Femur (tissue), 1 donor: ENCODE measurements at places on chromosomes 13 and 19.

DNA sequence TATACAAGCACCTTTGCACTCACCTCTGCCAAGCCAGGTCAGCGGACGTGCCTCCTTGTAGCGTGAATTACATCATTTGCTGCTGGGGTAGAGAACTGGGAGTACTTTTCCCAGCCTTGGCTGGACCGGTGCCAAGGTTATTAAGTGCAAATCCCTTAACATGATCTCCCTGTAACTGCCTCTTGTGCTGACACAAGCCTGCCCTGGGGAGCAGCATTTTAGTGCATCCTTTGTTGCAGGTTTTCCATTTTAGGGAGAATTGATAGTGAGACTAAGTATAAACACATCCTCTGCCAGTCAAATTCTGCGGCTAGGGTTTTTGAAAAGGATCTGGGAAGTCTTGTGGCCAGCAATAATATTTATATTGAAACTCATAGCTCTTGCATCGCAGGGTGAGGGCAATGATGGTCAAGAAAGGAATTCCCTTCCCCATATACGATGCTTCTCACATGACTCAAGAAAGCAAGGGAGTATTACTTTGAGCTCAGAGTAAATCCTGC is 32.7 kb upstream of the DCLK1 start:
- DNase-seq, result peak; percentile 62

DNA sequence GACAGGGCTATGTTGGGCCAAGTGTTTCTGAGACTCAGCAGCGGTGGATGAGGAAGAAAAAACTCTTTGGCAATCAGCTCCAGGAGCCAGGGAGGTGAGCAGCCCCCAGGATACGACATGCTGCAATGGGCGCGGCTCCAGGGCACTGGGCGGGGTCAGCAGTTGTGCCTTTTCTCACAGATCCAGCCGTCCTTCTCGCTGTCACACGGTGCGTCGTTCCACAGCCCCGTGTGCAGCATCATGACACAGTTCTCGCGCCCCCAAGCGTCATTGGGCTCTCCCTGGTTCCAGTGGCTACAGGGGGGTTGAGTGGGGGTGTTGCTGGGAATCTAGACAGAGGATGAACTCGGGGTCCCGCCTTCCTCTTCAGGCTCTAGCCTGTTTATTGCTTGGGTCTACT is 2.7 kb downstream of the CLEC4G start:
- DNase-seq, result no peak

- DNase-seq, result no peak
Observed at GRCh38 chr13:47000165-47000564, 103.3 kb upstream of the HTR2A start.

DNA sequence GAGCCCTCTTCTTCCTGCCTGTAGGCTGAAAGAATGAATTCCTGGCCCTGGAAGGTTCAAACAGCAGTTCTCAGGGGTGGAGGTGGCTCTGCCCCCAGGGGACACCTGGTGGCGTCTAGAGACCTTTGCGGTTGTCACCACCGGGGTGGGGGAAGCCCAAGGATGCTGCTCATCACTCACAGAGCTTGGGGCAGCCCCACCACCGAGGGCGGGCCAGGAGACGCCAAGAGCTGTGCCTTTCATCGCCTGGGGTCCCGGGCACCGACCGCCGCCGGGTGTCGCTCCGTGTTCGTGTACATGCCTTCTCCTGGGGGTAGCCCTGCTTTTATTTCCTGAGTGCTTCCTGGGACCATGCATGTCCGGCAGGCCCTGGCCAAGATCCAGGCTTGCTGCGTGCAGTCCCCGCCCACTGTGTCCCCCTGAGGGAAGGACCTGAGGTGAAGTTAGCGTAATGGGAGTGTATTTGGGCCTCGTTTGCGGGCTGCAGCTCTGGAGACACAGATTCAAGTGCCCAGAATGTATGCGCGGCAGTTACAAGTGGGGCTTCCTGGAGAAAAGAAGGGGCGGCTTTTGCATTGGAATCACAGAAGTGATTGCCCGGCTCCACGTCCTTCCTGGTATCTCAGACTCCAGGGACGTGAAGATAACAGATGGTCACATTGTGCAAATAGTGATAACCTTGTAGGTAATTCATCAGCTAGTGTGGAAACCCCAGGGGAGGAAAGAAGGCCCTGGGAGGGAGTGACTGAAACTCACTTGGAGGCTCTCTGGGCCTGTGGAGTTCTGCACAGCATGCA is 7.8 kb downstream of the DOT1L start:
- DNase-seq, result peak; percentile 52

DNA sequence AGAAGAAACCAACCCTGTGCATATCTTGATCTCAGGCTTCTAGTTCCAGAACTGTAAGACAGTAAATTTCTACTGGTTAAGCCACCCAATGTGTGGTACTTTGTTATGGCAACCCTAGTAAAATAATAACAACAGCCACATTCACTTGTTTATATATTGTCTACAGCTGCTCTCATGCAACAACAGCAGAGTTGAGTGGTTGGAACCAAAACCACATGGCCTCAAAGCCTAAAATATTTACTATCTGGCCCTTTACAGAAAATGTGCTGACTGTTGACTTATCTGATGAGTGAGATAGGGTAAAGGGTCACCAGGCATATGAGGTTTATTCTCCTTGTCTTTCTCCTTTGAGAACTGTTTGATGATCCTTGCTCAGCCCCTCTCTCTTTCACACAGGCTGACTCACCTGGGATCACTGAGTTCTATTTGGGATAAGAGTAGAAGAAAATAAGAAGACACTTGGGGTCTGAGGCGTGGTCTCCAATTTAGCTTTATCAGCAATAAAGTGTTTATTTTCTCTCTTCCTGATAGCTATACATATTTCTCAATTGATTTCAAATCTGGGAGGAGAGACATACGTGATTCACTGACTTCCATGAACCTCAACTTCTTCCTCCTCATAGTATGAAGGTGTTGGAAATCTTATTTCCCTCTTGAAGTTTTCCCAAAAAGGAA is 227.5 kb upstream of the STARD13 start:
- no peak for DNase-seq

DNA sequence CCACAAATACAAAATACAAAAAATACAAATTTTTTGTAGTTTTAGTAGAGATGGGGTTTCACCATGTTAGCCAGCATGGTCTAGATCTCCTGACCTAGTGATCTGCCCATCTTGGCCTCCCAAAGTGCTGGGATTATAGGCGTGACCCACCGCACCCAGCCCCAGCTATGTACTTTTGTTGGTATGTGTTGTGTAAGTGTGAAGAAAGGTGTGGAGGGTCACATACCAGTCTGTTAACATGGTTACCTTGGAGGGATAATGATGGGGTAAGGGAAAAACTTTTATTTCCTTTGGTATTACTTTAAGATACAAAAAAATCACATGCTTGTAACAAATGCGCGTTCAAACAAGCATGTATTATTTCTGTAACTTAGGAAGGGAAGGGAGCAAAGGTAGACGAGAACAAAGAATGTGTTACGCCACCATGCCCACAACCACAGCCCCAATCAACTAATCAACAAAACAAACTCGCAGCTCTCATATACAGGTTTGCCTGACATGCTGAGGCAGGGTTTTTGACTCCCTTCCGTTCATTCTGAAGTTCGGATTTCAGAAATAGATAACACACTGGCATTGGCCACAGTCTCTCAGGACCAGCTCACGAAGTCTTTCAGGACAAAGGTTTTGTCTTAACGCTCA is 13.5 kb upstream of the VWA8 start:
- no peak for DNase-seq

- DNase-seq, result no peak
Observed at GRCh38 chr19:33171916-33172359, 22.2 kb upstream of the LRP3 start.

DNA sequence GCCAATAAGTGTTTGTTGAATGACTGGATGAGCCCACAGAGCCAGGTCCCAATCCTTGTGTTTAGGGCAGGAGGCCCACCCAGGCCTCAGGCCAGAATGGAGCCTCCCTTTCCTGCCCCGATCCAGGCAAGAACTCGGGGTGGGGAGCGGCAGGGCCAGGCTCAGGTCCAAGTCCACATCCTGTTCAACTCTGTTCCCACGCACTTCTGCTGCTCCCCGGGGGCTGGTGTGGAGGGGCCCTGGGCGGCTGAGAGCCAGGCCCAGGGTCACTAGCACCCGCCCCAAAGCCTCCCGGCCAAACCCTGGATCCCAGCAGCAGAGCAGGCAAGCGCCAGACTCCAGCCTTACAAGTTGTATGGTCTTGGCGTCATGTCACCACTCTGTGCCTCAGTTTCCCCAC is 8.0 kb downstream of the ANGPTL8 start:
- DNase-seq, result peak; percentile 83

DNA sequence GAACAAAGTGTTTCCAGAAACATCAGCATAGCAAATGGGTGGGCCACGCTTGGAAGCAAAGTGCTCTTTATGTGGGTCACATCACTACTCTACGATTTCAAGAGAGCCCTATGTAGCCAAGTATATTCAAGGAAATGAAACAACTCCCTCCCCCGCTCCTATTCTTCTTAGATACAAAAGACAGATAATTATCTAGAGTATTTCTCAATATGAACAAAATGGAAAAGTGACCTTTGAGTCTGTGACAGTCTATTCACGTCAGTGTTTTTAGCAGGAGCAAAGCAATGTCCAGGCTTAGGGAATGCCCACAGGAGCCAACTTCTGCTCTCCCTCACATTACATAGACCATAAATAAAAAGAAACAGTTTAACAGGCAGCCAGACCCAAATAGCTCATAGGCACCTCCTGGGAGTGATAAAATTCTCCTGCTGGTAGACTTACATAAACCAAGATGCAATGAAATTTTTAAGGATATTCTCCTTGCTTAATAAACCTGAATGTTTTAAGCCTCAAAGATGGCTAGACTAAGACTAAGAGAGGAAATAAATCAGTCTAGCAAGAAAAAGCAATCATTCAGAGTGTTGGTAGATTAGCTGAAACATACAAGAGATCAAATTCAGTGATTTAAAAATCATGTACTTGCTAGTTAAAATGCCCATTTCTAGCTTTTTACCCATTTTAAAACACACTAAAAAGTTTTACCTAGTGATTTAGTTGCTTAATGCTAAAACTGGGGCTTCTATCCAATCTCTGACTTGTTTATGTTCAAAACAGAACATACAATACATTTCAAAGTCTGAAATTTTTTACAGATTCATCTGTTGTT is 182.8 kb downstream of the RGCC start:
- peak; percentile 43 for DNase-seq

GRCh38 chr13:64239372-64239771 is 2823.7 kb upstream of the PCDH20 start:
- DNase-seq, result no peak

- DNase-seq, result no peak
Observed at GRCh38 chr13:51643105-51643881, 59.0 kb downstream of the WDFY2 start.

- DNase-seq, result no peak
Observed at GRCh38 chr19:901216-902092, 8.2 kb downstream of the RNU6-9 start.

DNA sequence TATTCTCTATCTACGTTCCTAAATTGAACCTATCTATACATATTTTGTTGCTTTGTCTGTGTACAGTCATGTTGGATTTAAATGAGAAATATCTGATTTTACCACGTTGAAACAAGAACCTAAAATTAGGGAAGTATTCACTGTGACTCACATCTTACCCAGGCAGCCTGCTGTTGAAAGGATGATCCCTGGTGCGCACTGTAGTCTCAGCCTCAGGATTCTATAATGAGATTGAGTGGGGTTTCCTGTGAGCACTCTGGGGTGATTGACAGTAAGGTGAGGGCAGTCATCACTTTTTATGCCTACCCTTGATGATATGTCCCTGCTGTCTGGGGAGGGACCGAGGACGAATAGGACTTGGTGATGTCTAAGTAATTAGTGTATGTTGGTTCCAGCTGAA is 35.4 kb downstream of the PCCA start:
- no peak for DNase-seq
